Tibial artery (tissue), 4 donors: ENCODE measurements at places on chromosomes 2 and 18.
A peak's percentile ranks its signal among the peaks of the same experiment; 100 is the strongest.

DNA sequence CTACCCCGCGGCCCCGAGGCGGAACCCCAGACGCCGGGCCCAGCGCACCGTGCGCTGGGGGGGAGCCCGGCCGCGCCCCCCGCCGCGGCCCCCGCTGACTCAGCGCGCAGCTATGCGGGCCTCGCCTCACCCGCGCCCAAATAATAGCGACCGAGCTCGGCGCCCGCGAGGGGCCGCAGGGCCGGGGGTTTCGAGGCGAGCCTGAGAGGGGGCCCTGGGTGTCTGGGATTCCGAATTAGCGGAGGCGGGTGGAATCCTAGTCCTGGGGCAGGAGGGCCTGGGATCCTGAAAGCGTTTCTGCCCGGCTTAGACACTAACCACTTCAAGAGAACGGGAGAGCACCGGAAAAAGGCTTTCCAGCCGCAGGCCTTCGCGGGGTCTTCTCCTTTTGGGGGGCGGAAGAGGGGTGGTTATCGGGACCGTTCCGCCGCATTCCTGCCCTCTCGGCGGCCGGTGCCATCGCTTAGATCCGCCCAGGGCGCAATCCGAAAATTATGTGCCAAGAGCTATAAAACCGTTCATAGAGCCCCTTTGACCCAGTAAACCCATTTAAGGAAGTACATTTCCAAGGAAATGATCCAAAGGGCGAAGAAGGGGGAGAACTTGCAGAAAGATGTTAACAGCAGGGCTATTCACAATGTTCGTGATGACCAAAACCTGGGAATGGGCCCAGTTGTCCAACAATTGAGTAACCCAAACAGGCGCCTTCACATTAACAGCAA, 681 bp upstream of the ROCK2 start:
- peak; percentile 84 for DNase-seq

DNA sequence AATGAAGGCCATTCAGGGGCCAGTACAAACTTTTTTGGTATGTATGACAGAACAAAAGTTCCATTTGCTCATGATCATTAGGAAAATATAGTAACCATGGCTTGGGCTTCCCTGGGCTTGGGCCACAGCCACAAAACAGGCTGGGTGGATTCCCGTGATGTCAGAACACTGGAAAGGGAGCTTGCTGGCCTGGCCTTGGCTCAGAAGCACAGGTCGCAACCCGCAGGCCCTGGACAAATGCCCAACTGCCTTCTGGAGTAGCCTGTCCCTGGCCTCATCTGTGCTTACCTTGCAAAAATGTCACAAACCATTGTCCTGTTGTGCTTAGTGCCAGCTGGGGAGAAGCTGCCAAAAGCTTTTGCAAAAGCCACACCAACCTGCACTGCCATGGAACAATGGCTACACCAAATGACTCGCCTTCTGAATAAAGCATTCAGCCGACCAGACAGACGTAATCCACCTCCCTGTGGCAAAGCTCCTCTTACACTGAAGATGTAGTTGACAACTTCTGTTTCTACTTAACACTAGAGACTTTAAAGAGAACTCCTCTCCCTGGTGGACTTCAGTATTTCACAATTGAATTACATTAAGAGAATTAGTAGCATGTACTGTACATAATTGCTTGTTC, 125.5 kb downstream of the ANKRD44 start:
- peak; percentile 54 for DNase-seq

DNA sequence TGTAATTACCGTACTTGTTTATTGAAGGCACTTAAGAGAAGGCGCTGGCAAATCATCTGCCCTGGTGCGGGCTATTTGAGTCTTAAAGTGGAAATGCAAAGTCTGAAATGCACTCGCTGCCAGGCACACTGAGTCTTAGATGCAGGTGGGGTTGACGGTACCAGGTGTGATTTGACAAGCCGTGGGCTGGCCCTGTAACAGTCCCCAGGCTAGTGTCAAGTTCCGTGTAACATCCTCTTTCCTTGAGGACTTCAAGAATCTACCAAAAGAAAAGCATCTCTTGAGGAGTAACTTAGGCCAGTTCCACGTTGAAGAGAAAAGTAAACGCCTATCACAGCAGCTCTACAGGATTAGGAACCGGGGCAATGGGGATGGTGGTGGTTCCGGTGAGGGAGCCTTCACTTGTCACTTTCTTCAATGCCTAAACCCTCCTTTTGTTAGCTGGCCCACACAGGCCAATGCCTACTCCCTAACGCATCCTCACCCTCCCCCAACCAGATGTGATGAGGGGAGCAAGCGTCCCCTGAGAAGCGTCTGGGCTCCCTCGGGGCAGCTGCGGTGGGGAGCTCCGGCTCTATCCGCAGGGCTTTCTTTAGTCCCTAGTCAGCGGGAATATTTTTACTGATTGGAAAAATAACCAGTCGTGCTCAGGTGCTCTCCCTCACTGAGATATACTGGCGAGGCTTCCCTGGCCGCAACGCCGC, 1.5 kb upstream of the UGP2 start:
- DNase-seq: no peak

- DNase-seq: no peak
Measured at GRCh38 chr2:170148161-170148560, 29.8 kb upstream of the MYO3B start.

DNA sequence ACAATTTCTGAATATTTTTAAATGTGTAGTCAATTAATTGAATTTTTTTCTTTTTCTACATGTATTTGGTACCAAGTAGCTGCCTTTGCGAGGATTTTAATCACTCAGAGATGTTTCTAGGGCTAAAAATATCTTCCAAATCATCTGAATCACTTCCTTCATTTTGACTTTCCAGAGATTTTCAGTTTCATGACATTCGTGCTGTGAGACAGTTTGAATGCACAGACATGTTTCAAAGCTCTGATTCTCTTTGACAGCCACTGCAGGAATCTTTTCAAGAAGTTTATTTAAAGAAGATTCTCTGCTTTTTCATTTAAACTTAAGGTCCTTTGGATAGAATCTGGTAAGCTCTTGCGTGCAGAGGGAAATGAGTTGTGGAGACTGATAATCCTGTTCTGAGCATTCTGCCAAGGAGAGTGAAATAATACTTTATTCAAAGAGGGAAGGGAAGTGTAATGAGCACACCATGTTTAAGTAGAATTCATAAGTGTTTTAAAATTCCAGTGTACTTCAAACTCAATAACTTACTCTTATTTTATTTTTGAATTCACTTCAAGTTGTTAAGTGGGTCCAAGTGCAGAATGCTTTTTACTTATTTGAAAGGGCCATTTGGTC, 9.7 kb downstream of the CYBRD1 start:
- DNase-seq: no peak

GRCh38 chr2:216692636-216693413, 2.5 kb downstream of the IGFBP5 start:
- DNase-seq: peak; percentile 97
